ENCODE measurements at places on chromosomes 3 and 15.

DNA sequence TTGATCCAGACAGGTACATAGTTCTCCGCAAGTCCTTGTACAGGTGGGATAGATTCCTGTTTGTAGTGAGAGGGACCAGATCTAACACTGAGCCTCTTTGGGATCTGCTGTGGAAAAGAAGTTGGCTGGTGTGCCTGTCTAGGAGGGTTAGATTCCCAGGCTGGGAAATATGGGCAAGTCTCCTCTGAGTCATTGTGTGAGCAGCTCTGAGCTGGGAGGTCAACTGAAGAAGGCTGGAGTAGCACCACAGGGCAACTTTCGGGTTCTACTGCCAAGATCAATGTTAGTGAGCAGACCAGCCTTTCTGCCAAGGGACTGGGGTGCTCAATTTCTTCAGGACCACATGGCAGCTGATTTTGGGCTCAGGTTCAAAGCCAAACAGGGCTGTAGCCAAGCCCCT lies 33.4 kb downstream of the CLDN1 start:
- DNase-seq, result no peak

- no peak for DNase-seq
Measured at GRCh38 chr15:54364961-54365360, 386.7 kb downstream of the UNC13C start.

- DNase-seq, result no peak
Measured at GRCh38 chr15:96293441-96293840, 37.1 kb upstream of the NR2F2 start.

DNA sequence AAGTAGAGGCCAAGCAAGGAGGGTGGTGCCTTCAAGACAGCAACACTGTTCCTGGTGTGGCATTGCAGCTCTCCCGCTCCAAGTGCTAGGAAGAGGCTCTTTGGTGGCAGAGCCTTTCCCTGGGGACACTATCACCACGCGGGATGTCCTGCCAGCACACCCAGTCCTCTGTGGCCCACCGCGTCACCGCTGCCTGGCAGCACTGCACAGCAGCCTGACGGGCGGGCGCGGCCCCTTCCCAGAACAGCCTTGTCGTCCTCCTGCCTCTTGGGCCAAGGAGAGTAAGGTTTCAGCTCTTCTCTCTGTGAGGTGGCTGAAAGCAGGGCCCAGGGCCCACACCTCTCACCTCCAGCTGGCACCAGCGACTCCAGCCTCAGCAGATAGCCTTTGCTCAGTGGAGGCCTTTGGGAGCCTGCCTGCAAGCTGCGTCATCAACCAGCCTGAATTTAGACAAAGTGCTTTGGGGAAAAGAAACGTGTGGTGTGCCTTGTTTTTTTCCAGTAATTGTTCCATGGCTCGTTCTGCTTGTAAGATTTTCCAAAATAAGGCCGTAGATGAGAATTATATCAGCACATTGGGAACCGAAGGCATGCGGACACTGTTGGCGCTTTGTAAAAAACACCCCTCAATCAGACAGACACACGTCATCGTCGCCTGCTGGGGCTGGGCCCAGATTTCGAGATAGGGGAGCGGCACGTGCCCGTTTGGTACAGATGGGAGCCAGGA lies 65.0 kb downstream of the AAGAB start:
- DNase-seq, result no peak
